ENCODE measurements at places on chromosomes 1 and 21. TPM values are rescaled to one million over a fixed set of nuclear protein-coding genes. Genes with fewer than 3 reads are reported as not detected.

C1orf185 gene
- not detected for total RNA-seq

CPTP gene
- 20.9 TPM for total RNA-seq

PLCH2 gene
- 30.7 TPM for total RNA-seq

SYDE2 gene
- 4.7 TPM for total RNA-seq

SYCP1 gene
- not detected for total RNA-seq

SYTL1 gene
- total RNA-seq, result 56.2 TPM

THEM4 gene
- 26.8 TPM for total RNA-seq

AMY1B gene
- total RNA-seq, result not detected

RBP7 gene
- 36.3 TPM for total RNA-seq

CFHR5 gene
- total RNA-seq, result not detected

S100A1 gene
- total RNA-seq, result not detected

DNA sequence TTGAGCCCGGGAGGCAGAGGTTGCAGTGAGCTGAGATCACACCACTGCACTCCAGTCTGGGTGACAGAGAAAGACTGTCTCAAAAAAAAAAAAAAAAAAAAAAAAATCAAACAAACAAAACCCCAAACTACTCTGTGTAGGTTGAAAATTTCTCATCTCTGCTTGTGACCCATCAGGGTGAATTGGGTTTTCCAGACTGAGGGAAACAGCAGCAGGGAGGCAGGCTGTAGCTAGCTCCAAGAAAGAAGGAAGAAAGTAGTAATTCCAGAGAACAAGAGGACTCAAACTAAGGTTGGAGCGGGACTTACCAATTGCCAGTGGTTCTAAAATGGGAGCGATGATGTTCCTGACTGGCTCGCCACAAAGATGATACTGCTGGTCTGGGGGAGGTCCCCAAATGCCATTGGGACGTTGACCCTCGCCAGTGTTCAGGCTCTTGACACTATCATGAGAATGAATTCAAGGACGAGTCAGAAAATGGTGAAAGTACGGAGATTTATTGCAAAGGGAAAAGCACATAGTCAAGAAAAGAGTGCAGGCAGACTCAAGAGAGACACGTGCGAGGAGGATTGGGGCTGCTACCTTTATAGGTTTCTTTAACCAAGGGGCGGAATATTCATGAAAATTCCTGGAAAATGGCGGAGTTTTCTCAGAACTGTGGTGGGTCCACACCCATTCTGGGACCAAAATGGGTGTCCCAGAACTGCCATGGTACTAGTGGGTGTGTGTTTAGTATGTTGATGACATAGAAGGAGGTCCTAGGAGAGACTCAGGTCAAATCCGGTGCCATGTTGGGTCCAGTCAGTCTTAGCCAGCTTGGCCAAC is 13.4 kb downstream of the AADACL4 start:
- DNase-seq, result no peak

DNA sequence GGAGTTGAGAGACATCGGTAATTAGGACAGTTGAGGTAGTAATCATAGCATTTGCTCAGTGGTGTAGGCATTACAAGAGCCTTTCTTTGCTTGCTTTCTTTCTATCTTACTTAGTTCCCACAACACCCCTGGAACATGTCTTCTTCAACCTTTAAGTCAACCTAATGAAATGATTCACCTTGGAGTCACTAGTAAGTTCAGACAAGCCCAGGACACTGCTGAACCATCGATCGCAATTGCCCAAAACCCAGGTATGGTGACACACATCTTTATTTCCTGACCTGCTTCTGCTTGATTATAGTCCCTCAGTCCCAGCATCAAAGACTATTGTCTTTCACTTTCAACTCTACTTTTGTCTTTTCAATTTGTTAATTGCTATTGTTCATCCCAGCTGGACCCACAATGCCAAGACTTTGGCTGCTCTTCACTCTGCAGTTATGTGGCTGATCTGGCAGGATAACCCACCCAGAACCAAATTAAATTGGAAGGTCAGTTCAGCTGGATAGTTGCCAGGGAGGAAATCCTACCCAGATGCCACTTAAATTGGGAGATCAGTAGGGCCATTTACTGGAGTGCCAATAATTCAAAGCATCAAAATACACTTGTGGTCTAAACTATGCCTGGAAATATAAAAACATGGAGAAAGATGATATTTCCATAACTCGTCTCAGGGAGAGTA is 272.9 kb downstream of the RWDD3 start:
- no peak for DNase-seq

DNA sequence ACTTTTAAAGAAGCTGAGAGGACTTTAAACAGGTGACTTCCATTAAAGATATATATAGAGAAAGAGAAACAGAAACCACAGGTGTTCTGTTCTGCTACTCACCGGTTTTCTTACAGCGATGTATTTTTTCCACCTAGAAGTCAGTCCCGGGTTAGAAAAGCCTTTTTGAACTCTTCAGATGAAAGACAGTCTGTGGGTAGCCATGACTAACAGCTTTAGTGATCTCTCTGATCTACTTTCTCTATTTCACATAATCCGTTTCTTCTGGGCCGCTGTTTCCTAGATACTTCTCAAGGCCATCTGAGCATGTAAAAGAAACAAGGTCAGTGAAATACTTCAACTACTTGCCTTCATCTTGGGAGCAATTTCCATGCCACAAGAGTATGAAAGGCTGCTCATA is 25.1 kb downstream of the WDR64 start:
- no peak for DNase-seq

DNA sequence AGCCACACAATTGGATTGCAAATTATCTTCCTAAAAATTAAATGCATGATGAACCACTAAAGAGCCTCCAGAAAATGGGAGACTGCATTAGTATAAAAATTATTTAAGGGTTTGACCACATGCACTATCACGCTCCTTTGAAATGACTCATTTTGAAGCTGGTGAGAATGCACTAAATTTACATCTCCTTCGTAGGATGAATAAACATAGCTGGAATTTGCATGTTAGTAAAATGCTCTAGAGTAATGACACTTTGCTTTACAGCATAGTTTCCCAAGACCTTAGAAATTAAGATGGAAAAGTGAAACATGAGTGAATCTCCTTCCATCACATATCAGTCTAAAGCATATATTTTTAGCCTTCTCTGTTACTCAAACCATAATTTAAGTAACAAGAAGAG is 2.4 kb downstream of the PLPPR4 start:
- no peak for DNase-seq

DNA sequence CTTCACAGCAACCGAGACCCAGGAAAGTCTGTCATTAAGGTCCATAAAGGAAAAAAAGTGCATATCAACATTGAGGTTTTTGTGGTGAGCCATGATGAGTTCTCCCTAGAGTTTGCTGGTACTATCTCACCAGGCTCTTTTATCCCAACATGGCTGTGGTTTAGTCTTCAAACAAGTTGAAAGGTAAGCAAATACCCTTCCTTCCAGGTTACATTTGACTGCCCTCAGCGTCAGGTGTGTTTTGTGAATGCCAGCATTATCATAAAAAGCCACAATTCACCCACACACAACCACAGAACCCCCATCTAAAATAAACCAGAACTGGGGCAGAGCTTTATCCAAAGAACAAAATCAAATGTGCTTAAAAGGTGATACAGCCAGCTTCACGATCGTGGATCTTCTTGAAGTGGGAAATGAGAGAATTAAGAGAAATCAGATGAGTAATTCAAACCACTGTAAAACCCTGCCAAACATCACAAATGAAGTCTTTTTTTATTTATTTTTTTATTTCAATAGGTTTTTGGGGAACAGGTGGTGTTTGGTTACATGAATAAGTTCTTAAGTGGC is 64.7 kb downstream of the SETD4 start:
- no peak for DNase-seq

DNA sequence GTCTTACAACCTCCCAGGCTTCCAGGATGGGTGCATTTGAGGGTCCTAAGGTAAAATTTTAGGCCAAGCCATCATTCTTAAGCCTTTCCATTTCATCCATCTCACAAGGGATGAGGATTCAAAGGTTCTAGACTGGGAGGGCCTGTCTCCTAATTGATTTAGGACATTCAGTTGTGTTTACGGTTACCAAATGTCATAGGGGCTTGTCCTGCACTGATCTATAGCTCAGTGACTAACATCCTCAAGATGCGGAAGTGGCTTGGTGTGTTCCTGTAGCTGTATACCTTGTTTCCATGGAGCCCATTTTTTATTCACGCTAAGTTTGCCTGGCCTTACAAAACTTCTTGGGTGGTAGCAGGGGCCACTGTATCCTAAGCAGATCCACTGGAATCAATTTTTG is 52.8 kb downstream of the DUSP10 start:
- no peak for DNase-seq

DNA sequence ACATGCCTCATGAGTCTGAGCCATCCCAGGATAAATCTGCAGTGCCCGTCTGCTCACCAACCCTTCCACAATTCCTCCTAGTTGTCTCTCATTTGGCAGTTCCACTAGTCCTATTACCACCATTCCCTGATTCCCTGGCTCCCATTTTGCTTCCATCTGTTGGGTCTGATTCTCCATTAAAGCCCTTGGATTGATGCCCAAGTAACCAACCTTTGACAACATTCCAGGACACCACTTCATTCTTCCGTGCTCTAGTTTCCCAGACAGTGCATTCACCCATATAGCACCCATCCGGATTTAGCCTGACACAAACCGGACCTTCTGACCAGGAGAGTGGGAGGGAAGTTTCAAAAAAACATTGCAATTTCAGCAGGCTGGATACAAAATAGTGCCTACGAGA is 189.4 kb upstream of the PALMD start:
- DNase-seq, result no peak

DNA sequence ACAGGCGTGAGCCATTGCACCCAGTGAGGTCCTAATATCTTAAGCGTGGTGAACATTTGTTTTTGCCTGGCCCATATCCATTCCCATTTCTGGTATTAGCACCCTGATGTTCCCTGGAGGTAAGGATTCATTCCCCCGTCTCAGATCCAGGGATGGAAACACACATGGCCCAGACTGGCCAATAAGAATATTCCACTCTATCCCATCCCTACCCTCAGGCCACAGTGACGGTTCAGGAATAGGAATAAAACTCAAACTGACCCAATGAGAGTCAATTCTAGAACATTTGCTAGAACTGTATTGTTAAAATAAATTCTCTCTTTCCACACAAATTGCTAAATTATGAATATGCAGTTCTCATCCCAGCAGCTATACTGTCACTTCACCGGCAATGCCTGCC is 76.1 kb downstream of the PIK3R3 start:
- DNase-seq, result no peak

DNA sequence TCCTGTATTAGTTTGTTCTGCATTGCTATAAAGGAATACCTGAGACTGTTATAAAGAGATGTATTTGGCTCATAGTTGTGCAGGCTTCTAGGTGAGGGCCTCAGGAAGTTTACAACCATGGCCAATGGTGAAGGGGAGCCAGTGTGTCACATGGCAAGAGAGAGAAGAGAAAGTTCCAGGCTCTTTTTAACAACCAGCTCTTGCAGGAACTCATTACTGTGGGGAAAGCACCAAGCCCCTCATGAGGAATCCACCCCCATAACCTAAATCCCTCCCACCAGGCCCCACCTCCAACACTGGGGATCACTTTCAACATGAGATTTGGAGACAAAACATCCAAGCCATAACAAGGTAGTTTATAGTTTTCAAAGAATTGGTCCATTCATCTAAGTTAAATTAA is 5.0 kb upstream of the MEAF6 start:
- no peak for DNase-seq

GRCh38 chr1:155277902-155278688 is 832 bp downstream of the HCN3 start:
- no peak for DNase-seq

DNA sequence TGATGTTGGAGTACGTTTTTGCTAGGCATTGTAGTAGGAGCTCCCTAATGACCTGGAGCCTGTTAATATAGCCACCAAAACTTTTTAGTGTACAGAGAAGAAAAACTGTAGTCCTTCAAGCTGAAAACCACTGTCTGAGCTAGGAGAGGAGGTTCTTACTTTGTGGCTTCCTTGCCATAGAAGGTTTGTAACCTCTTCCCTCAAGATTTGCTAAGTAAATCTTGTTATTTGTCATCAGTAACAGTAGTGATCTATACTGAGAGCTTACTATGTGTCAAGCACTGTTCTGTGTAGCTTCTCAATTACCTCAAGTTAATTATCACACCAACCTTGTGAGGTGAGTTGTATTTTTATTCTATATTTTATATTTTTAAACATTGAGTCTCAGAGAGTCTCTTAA is 21.2 kb upstream of the LRRC8C start:
- DNase-seq, result no peak

DNA sequence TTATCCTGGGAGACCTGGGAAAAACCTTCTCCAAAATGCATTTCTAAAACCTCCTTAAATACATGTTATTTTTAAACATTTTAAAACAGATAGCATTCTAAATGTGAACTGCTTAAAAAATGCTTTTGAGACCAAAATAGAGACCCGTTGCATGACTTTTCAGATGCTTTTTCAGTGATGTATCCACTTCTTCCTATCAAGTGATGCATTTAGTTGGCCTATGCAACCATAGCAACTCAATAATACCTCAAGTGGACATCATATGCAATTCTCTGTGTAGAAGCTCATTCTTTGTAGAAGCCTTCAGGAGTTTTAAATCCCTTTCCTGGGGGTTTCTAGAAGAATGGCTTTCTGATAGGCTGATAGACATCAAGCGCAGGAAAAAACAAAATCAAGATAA is 94.5 kb upstream of the RAVER2 start:
- DNase-seq, result no peak

DNA sequence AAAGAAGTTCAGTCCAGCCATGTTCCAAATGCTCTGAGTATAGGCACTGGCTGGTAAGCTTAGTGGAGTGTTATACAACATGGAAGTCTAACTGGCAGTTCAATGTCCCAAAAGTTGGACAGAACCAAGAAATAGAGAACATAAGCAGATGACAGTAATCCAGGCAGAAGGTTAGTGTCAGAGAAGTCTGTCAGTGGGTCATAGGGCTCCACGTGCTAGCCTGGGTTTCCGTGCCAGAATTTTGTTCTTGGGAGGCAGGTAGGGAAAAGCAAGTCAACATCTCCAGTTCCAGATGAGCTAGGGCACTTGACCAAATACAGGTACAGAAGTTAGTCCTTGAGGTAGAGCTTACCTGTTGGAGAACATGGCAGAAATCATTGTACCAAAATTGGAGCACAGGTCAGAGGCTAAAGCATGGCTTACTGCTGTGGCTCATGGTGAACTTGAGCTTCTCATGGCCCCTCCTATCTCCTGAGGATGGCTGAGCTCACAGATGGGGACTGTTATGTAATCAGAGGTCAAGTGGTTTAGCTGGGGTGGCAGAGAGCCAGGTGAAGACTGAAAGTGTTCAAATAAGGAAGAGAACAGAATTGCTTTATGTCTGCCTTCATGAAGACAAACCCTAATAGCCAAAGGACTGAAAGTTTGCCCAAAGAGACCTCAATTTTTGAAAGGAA is 170.8 kb downstream of the NFIA start:
- no peak for DNase-seq

DNA sequence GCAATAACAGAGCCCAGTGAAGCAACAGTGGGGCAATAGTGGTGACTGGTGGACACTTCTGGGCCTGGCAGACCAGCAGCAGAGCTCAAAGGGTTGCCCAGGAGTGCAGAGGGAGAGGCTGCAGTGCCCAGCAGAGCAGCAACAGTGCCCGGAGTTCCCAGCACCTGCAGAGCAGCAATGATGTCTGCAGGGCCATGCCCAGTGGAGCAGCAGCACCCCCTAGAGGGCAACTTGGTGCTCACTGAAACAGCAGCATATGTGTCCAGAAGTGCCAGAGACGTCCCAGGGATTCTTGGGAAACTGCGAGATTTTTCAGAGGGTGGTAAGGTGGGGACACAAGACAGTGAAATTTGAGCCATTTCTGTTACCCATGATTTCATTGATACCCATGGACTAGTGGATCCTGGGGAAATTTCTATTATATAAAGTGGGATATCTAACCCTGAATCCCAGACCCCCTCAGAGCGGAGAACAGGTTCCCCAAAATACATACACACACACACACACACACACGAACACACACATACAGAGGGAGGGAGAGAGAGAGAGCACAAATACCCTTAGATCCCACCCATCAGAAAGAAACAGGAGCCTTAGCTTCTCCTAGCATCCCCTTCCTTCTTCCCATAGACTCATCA is 156.9 kb upstream of the GJB5 start:
- DNase-seq, result no peak
